ENCODE measurements at places on chromosomes 2 and 18.
A peak's percentile ranks its signal among the peaks of the same experiment; 100 is the strongest.

DNA sequence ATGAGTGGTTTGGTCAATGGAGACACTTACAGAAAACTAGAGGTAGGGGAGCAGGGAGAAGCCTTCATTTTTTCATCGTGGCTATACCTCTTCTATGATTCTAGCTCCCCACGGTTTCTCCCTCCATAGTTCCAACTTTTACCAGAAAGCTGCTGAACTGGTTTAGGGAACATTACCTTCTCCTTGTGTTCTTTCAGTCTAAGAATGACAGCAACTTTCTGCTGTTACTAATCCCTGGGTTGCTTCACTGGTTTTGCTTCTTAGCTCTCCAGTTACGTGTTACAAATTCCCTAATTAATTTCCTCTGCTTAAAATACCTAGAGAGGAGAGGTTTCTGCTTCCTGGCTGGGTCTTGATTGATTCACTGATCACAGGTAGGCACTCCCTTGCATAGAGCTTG, 499.9 kb downstream of the SLC4A3 start:
- H3K36me3 ChIP-seq: no peaks in the 10 kb centered on the region
- H3K27ac ChIP-seq: no peak overlapping the region
- no peak for DNase-seq
- no peaks in the 10 kb centered on the region for H3K27me3 ChIP-seq

DNA sequence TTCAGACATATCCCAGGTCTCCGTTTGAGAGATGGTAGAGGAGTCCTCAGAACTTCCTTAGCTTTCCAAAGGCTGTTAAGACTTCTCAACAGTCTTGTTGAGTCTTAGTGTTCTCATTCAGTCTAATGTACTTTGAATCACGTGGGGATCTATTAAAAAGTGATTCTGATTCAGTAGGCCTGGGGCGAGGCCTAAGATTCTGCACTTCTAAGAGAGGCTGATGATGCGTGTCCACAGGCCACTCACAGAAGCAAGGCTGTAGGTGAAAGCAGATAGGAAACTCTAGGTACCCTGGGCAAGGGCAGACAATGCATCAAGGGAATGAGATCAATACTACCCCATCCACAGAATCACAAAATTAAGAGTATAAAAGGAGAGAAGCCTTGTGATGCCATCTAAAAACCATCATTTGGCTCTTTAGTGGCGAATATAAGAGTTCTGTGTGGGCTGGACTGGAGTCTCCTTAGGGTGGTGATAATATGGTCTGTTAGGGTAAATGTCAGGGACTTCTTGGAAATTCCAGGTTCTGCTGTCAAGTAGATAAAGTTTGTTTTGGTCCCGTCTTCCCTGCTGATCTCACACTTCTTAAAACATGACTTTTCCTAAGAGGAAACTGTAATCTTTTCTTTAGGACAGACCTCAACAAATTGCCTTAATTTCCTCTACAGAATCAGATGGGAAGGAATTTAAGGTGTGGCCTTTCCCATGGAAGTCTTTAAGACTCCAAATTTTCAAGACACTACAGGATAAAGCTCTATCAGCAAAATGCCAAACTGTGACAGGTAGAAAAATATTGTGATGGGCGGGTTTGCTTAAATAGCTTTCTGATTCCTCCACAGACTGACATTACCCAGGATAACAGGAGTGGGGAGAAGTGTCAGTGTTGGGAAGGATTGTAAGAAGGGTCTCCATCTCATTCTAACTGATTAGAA, 45.7 kb upstream of the NEMP2 start:
- H3K27me3 ChIP-seq: no peaks in the 10 kb centered on the region
- DNase-seq: no peak
- H3K4me1 ChIP-seq: peaks cover 45% of the 10 kb centered on the region
- no peaks in the 10 kb centered on the region for H3K36me3 ChIP-seq
- H3K27ac ChIP-seq: no peak overlapping the region
- H3K4me3 ChIP-seq: no peak overlapping the region

DNA sequence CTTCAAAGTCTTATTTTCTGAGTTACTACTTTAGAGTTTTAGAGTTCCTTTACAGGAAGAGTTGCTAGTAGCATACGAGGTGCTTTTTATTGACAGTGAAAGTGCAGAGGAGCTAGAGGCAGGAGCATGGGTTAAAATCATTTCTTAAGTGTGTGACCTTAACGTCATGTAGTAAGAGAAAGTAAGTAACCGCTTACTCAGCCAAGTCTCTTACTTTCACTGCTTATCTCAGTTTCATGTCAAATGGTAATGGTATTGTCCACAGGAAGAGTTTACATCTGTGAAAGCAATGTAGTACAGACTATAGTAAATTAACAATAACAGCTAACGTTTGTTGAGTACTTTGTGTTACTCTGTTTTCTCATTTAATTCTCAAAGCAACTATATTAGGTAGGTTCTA, 12.6 kb downstream of the NDUFAF7 start:
- H3K4me1 ChIP-seq: peaks cover 48% of the 10 kb centered on the region
- DNase-seq: peak; percentile 20
- no peaks in the 10 kb centered on the region for H3K27me3 ChIP-seq
- peak overlapping the region; percentile 53 for H3K4me3 ChIP-seq

- H3K4me3 ChIP-seq: peak within 1 kb of the TSS; percentile 99
- peaks cover 47% of the 10 kb centered on the region for H3K4me1 ChIP-seq
- H3K27me3 ChIP-seq: peaks cover 79% of the 10 kb centered on the region
- H3K36me3 ChIP-seq: peaks cover 6% of the 10 kb centered on the region
- peak; percentile 53 for DNase-seq
- peak within 1 kb of the TSS; percentile 82 for H3K27ac ChIP-seq
Measured at GRCh38 chr2:104853534-104854497, at the start of gene POU3F3. POU3F3 (plus strand) TSS chr2:104854115; CDS start chr2:104855511, 1,396 bp downstream.
